ENCODE measurements at places on chromosomes 3 and 15. TPM values are rescaled to one million over a fixed set of nuclear protein-coding genes. Genes with fewer than 3 reads are reported as not detected.

The ASB14 gene
- total RNA-seq, result not detected

GRCh38 chr3:125322166-125322565, 53.0 kb downstream of the ZNF148 start:
- peaks cover 30% of the 10 kb centered on the region for H3K36me3 ChIP-seq
- no peak overlapping the region for H3K27ac ChIP-seq
- no peak overlapping the region for H3K4me3 ChIP-seq
- H3K4me1 ChIP-seq, result no peaks in the 10 kb centered on the region

The ZNF80 gene
- 1.7 TPM for total RNA-seq

The HRH1 gene
- 0.15 TPM for total RNA-seq

- no peak overlapping the region for H3K4me3 ChIP-seq
- DNase-seq, result no peak
- H3K36me3 ChIP-seq, result no peaks in the 10 kb centered on the region
- H3K27me3 ChIP-seq, result no peaks in the 10 kb centered on the region
- H3K4me1 ChIP-seq, result no peaks in the 10 kb centered on the region
- H3K27ac ChIP-seq, result no peak overlapping the region
These were observed 187.5 kb downstream of the NAALADL2 start for GRCh38 chr3:175046601-175047000.

The MCF2L2 gene
- 20.7 TPM for total RNA-seq

GRCh38 chr3:189490337-189490736, 140.9 kb upstream of the TP63 start:
- no peaks in the 10 kb centered on the region for H3K36me3 ChIP-seq
- H3K27me3 ChIP-seq, result peaks cover 2% of the 10 kb centered on the region
- no peak overlapping the region for H3K4me3 ChIP-seq
- H3K4me1 ChIP-seq, result no peaks in the 10 kb centered on the region
- H3K27ac ChIP-seq, result no peak overlapping the region

GRCh38 chr15:100220058-100220768, 121.6 kb downstream of the ADAMTS17 start:
- H3K4me1 ChIP-seq, result no peaks in the 10 kb centered on the region
- no peaks in the 10 kb centered on the region for H3K36me3 ChIP-seq
- H3K27me3 ChIP-seq, result no peaks in the 10 kb centered on the region
- H3K4me3 ChIP-seq, result no peak overlapping the region
- no peak for DNase-seq

GRCh38 chr15:44545913-44546802, 9.2 kb downstream of the EIF3J start:
- peak overlapping the region; percentile 71 for H3K27ac ChIP-seq
- peaks cover 15% of the 10 kb centered on the region for H3K36me3 ChIP-seq
- peak overlapping the region; percentile 71 for H3K4me3 ChIP-seq
- peaks cover 57% of the 10 kb centered on the region for H3K4me1 ChIP-seq
- no peaks in the 10 kb centered on the region for H3K27me3 ChIP-seq
- DNase-seq, result peak; percentile 71
